ENCODE measurements at places on chromosomes 16 and 17.

DNA sequence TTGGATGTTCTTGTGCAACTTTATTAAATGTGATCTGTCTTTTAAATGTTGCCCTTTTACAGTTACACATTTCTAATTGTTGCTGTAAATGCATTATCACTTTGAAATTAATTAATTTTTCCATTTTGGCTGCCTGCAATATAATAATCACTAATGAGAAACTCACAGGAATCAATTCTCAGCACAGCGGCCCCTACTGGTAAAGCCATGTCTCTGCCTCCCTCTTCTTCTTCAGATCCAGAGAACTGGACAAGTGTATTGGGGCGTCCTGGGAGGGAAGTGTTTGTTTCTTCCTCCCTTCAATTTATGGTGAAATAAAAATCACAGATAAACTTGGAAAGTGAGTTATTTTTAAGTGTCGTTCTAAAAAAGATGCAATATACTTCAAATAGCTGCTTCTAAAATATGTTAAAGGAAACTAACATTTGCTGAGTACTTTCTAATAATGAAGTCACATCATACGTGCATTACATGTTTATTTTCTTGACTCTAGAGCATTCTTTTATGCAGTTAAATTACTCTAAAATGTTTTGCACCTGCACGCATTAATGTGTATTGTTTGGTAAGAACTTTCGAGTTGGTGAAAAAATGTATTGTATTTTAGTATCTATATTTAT is 338.0 kb downstream of the WWOX start:
- peak; percentile 10 for DNase-seq

- DNase-seq, result no peak
Measured at GRCh38 chr16:88809676-88810165, 2.0 kb downstream of the APRT start.

- no peak for DNase-seq
Measured at GRCh38 chr17:30210366-30210765, 25.1 kb downstream of the SLC6A4 start.

DNA sequence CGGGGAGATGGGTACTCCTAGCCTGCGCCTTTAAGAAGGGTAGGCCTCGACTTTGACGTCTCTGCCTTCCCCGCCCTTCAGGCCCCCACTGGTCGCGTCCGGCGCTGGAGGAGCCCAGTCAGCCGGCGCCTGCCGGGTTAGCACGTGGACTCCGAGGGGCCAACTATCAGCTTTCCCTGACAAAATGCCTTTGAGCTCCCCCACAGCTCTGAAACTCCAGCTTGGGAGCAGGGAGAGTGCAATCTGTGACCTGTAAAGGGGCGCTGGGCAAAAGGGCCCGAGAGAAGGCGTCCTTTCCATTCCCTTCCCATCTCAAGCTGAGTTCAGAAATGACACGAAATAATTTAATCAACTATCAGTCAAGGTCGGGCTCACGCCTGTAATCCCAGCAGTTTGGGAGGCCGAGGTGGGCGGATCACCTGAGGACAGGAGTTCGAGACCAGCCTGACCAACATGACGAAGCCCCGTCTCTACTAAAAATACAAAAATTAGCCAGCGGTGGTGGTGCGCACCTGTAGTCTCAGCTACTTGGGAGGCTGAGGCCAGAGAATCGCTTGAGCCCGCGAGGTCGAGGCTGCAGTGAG is 2.3 kb upstream of the SLC25A39 start:
- DNase-seq, result peak; percentile 98

- no peak for DNase-seq
Measured at GRCh38 chr17:49585422-49586027, 9.9 kb downstream of the NXPH3 start.

- DNase-seq, result no peak
Measured at GRCh38 chr17:58312021-58312630, 16.5 kb downstream of the TSPOAP1 start.

DNA sequence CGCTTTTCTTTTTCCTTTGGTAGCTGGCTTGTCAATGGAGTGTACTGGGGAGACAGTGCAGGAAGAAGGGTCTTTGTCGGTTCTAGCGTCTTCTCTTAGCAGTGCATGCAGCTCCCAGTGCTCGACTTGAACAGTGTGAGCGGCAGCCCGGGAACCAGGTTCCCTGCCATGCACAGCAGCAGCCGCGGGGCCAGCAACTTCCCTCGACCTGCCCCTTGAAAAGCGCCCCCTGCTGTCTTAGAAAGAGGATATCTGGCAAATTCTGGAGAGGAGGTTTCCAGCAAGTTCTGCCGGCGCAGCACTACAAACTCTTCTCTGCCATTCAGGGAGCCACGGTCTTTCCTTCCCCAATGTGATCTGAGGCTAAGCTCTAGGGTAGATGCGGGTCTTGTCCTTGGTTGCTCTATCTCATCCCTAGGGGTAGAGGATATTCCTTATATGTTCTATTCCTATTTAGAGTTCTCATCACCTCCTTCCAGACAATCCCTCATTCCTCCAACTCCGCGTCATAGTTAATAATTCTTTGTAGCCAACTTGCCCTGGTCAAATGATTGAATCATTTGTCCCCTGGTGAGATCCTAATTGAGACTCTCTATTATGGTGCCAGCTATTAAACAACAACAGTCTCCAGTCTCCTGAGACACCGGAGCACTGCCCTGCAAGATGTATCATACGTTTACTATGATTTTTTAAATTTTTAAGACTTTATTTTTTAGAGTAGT is 451.3 kb downstream of the PMP22 start:
- no peak for DNase-seq

DNA sequence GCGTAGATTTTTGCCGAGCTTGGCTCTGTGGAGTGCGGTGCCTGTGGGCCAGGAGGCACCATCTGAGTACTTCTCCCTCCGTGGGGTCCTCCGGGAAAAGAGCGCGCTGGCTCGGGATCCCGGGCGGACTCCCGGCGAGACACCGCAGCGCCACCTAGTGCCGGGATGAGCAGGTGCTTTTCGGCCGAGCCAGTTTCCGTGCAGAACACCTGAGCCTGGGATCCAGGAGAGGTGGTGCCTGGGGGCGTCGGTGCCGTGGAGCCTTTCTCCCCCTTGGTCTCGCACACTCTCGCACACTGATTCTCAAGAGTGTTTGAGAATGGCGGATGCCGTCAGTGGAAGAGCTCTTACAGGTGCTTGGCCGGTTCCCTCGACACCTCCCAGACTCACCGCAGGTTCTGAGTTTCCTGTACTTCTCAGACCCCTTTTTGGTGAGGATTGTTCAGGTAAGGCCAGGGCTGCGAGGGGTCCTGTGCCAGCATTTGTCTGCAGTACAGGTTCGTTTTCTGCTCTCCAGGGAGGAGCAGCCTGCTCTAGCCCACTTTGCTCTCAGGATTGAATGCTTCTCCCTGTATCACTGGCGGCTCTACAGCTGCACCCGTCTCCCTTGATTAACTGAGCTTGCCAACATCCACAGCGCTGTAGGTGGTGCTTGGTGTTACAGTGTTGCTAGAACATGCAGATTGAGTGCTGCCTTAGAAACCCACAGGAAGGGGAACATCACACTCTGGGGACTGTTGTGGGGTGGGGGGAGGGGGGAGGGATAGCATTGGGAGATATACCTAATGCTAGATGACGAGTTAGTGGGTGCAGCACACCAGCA is 23.3 kb downstream of the TBCD start:
- DNase-seq, result no peak

DNA sequence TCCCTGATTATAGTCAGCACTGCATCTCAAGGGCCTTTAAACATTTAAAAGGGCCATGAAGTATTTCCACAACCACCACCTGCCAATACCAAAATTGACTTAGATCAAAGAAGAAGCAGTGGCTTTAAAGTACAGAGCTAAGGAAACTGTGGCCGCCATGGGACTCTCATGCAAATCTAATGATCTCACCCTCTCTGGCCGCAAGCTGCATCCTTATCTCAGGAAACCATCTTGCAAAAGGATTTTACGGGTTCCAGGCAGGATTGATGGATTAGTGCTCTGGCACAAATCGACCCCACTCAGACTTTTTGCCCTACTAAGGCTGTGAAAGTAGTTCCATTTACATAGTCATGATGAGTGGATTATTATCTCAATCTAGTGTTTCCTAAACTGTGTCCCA is 22.6 kb downstream of the CDRT4 start:
- no peak for DNase-seq

- DNase-seq, result no peak
Measured at GRCh38 chr17:77358801-77359200, 218.0 kb downstream of the SEC14L1 start.

GRCh38 chr16:30858829-30859423 is 35.0 kb downstream of the BCL7C start:
- no peak for DNase-seq

DNA sequence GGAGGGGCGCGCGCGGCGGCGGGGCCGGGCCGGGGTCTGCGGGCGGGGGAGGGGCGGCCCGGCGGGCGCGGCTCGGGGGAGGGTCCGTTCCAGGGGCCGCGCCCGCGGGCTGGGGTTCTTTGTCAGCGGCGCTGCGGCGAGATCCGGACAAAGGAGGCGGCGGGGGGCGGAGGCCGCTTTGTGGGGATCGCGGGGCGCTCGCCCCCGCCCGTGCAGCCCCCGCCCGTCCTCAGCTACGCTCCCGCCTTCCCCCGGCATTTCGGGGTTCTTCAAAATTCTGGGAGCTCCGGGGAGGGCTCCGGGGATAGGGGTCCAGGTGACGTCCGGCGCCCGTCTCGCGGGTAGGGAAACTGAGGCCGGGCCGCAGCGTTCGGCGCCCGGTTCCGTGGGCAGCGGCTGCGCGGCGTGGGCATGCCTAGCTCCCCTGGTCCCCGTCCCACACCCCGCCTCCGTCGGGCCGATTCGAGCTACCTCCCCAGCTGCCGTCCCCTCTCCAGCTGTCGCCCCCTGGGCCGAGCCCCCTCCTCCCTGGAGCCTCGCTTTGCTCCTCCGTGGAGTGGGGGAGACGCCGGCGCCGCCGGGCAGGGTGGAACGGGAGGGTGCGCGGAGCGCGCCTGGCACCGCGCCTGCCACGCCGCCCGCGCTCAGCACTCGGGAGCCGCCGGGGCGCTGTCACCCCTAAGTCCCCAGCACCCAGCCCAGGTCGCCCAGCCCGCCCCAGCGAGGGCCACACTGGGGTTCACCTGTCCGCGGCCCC is 546 bp downstream of the SNN start:
- no peak for DNase-seq

- no peak for DNase-seq
Measured at GRCh38 chr17:58932956-58933355, 173.7 kb downstream of the TRIM37 start.

GRCh38 chr17:74633326-74633725 is 9.8 kb upstream of the CD300E start:
- no peak for DNase-seq
